Activated naive CD8-positive, alpha-beta T cell treated with anti-CD3 and anti-CD28 coated beads, Interleukin-2, amount 10 ng/mL, durations not matched to agents 7 days and 5 days (primary cell): ENCODE measurements at places on chromosomes 3 and 15. TPM values are rescaled to one million over a fixed set of nuclear protein-coding genes. Genes with fewer than 3 reads are reported as not detected.

- no peaks in the 10 kb centered on the region for H3K36me3 ChIP-seq
- no peaks in the 10 kb centered on the region for H3K4me1 ChIP-seq
- H3K27ac ChIP-seq: no peak overlapping the region
- no peak overlapping the region for H3K4me3 ChIP-seq
- no peak for DNase-seq
These were observed 87.2 kb upstream of the NSMCE3 start for GRCh38 chr15:29356786-29357185.

- no peak overlapping the region for H3K4me3 ChIP-seq
- no peak overlapping the region for H3K27ac ChIP-seq
- H3K27me3 ChIP-seq: no peaks in the 10 kb centered on the region
- H3K36me3 ChIP-seq: peaks cover 21% of the 10 kb centered on the region
- H3K4me1 ChIP-seq: peaks cover 21% of the 10 kb centered on the region
These were observed 30.8 kb downstream of the LRRC28 start for GRCh38 chr15:99282121-99282520.

DNA sequence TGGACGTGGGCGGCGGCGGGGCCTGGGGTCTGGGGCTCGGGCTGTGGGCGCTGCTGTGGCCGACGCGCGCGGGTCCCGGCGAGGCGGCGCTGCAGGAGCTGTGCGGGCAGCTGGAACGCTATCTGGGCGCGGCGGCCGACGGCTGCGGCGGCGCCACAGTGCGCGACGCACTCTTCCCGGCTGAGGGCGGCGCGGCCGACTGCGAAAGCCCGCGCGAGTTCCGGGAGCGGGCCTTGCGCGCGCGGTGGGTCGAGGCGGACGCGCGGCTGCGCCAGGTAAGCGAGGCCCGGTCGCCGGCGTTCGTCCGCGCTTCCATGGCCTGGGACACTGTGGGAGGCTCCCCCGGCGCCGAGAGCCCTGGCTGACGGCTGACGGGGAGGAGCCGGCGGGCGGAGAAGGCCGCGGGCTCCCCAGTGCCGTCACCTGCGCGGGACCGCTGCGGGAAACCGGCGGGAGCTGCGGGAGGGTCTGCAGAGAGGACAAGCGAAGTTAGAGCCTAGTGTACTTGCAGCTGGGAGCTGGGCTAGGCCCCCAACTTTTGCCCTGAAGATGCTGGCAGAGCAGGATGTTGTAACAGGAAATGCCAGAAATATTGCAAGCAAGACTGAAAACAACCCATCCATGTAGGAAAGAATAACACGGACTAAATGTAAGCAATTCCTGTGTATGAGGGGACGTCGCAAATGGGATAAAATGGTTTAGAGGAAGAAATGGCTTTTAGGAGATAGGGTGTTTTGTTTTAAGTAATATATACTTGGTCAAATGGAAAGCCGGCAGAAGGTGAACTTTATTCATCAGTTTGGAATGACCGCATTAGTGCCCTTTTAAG is 847 bp downstream of the WHAMM start:
- peaks cover 22% of the 10 kb centered on the region for H3K4me1 ChIP-seq
- H3K36me3 ChIP-seq: peaks cover 21% of the 10 kb centered on the region
- peak; percentile 74 for DNase-seq
- peak overlapping the region; percentile 94 for H3K27ac ChIP-seq
- H3K4me3 ChIP-seq: peak overlapping the region; percentile 91

DNA sequence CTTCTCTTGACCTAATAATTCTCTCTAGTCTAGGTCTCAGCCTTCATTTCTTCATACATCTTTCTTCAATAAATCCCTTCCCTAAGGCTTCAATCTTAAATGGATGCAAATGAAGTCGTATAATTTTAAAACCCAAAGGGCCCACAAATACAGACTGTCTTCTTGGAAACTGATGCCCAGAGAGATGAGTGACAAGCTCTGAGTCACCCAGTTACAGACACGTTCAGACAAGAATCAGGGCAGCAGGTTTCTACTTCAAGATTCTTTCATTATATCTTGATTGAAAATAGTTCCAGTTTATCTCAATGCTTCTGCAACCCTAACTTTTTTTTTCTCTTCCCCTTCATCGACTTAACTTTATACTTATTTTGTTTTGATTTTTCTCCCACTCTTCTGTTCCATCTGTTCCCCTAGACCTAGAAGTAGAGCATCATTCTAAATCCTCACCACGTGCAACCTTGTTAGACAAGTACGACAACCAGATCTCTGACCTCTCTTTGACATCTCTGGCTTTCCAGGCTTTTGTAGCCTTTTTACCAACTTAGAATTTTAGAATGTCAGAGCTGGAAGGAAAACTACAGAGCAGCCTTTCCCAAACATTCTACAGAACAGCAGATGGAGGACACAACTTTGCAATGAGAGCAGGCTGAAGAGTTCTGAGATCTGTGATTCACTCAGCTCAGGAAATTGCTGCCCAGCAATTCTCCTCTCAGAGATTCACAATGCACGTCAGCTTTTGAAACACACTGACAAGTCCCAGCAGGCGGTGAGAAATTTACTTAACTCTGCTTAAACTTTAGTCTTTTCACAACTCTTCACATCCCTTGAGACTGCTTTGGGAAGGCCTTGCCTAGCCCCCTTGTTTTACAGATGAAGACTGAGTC is 25.3 kb downstream of the NCEH1 start:
- no peaks in the 10 kb centered on the region for H3K36me3 ChIP-seq
- no peaks in the 10 kb centered on the region for H3K27me3 ChIP-seq
- H3K4me1 ChIP-seq: peaks cover 4% of the 10 kb centered on the region
- DNase-seq: no peak
- no peak overlapping the region for H3K27ac ChIP-seq

The SCN5A gene
- 0.28 TPM for total RNA-seq

The NCK1 gene
- 37.2 TPM for total RNA-seq

DNA sequence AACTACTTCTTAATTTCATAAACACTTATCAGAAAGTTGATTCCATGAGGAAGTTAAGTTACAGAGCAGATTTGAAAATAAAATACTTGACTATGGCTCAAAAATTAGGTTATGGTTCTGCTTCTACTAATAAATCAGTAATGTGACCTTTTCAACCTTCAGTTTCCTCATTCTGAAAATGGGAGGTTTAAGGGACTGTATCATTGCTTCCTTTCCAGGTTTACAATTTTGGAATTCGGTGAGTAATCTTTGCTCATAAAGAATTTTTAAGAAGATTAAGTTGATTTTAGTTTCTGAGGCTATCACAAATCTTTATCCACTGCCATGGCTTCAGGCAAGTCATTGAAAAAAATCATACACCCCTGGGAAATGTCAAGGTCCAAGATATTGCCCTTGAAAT is 1061.2 kb downstream of the DIPK2A start:
- no peak overlapping the region for H3K27ac ChIP-seq
- H3K4me1 ChIP-seq: no peaks in the 10 kb centered on the region
- no peak for DNase-seq
- no peaks in the 10 kb centered on the region for H3K27me3 ChIP-seq
